ENCODE measurements at places on chromosomes 3 and 15.

DNA sequence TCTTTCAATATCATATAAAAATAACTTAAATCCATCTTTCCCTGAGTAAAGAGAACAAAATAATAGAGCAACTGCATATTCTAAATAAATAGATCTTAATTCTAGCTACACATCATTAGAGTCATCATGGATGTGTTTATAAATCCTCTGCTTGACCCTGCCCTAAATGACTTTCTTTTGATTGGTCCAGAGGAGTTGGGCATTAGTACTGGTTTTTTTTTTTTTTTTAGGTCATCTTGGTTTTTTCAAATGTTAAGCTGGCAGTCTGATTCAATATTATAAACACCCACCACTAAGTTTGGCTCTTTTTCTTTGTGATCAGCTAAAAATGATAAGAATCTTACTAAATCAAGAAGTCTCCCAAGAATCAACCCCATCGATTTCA is 504.0 kb upstream of the CBLB start:
- no peak for DNase-seq

GRCh38 chr15:98786717-98787116 is 138.4 kb downstream of the IGF1R start:
- no peak for DNase-seq

DNA sequence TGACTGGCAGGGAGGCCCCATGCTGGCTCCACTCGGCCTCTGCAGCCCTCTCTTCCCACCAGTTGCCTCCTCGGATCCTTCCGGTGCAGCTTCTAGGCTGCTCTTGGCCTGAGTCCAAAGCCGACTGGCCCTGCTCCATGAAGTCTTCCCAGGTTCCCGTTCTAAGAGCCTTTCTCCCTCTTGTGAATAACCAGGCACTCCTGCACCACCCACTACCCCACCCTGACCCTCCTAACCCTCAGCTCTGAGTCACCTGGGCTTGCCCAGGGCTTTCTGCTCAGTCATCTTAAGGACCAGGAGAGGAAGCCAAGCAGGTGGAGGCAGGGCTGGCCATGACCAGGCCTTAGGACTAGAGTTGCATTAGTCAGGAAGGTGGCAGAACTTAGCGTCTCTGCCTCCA is 28.1 kb upstream of the CNBP start:
- DNase-seq, result peak; percentile 58

DNA sequence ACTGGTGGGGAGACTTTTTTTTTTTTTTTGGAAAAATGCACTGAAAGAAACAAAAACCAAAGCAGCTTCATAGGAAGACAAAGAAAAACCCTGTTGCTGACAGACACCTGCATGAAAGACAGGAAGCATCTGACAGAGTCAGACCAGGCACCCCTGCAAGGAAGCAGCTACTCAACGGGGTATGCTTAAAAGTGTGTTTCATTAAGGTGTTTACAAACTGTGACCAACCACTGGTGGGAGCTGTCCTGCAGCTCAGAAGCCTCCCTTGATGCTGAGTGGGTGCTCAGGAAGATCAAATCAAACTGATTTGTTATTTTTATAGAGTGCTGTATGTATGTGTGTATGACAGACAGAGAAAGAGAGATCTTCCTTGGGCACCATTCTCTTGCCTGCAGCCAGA is 34.7 kb upstream of the AGBL1 start:
- DNase-seq, result no peak

- DNase-seq, result no peak
Measured at GRCh38 chr3:54486317-54486716, 364.0 kb downstream of the CACNA2D3 start.

DNA sequence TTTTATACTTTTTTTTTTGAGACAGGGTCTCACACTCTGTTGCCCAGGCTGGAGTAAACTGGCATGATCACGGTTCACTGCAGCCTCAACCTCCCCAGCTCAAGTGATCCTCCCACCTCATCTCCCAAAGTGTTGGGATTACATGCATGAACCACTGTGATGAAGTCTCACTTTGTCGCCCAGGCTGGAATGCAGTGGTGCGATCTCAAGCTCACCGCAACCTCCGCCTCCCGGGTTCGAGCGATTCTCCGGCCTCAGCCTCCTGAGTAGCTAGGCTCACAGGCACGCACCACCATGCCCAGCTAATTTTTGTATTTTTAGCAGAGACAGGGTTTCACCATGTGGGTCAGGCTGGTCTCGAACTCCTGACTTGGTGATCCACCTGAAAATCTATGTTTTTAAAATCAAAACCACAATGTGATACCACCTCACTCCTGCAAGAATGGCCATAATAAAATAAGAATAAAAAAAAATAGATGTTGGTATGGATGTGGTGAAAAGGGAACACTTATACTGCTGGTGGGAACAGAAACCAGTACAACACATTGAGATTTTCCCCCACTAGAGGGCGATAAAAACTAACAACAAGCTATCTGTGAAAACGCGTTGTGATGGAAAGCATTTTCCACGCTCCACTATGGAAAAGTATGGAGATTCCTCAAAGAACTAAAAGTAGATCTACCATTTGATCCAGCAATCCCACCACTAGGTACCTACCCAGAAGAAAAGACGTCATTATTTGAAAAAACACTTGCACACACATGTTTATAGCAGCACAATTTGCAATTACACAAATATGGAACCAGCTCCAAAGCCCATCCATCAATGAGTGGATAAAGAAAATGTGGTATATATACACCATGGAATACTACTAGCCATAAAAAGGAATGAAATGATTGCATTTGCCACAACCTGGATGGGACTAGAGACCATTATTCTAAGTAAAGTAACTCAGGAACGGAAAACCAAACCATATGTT is 26.8 kb upstream of the OCA2 start:
- DNase-seq, result peak; percentile 40

- no peak for DNase-seq
Measured at GRCh38 chr3:48466386-48467109, 20.0 kb downstream of the ATRIP start.

DNA sequence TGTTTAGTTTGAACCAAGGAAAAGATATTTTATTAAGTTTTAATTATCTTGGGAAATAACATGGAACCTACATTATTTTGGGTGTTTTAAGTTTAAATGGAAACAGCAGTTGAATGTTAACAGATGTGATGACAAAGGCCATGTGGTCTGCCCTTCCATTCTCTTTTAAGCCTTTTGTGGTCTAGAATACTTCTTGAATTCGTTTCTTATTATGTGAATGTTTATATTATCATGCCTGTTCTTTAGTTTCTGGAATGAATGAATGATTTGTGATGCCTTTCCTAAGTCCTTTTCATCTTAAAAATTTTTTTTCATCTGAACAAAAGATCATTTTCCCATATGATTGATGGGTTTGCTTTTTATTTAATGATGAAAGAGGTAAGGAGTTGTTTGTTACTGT is 44.6 kb downstream of the SNRK start:
- DNase-seq, result no peak

DNA sequence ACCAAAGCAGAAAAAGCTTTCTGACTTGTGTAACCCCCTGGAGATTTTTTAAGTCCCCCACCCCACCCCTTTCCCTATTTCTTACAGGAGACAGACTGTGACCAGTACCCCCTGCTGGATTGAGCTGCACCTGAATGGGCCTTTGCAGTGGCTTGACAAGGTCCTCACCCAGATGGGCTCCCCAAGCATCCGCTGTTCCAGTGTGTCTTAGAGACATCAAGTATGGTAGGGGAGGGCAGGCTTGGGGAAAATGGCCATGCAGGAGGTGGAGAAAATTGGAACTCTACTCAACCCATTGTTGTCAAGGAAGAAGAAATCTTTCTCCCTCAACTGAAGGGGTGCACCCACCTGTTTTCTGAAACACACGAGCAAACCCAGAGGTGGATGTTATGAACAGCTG is 64.1 kb downstream of the AAGAB start:
- DNase-seq, result no peak

- no peak for DNase-seq
Measured at GRCh38 chr3:111819927-111820326, 39.1 kb upstream of the PHLDB2 start.

GRCh38 chr3:155053756-155054155 is 26.4 kb upstream of the MME start:
- no peak for DNase-seq

- no peak for DNase-seq
Measured at GRCh38 chr3:102714567-102714966, 279.8 kb downstream of the ZPLD1 start.

DNA sequence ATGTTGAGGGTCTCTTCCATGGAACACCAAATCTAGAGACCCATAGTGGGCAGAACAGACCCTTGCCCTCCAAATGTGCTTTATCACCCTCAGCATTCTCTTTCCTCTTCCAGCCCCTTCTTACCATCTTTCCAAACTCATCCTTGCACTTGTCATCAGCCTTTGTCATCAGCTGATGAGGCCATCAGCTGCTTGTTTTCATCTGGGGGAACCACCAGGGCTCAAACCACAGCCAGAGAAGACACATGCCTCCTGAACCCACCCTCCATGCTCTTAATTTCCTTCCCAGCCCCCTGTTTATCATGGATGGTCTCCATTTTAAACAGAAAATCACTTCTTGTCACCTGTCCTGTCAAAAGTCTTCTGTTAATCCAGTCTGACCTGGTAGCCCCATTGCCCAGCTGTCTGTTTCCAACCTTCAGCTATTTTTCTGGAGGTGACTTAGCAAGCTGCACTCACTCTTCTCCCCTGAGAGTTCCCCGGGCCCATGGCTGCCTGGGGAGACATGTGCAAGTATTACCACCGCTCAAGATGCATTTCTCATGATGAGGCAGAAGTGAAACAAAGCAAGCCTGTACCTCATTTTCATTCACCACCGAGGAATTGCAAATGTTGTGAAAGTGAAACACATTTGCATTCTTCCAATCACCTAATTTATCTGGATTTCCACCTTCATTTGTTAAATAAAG is 14.7 kb upstream of the SYNM start:
- no peak for DNase-seq

GRCh38 chr15:21260966-21261395 is 179.3 kb downstream of the POTEB3 start:
- DNase-seq, result no peak

- DNase-seq, result no peak
Measured at GRCh38 chr15:73004462-73004861, 47.8 kb upstream of the NEO1 start.

- DNase-seq, result no peak
Measured at GRCh38 chr3:27360113-27361078, 8.8 kb downstream of the NEK10 start.

- DNase-seq, result no peak
Measured at GRCh38 chr3:22244761-22245521, 493.9 kb upstream of the ZNF385D start.

DNA sequence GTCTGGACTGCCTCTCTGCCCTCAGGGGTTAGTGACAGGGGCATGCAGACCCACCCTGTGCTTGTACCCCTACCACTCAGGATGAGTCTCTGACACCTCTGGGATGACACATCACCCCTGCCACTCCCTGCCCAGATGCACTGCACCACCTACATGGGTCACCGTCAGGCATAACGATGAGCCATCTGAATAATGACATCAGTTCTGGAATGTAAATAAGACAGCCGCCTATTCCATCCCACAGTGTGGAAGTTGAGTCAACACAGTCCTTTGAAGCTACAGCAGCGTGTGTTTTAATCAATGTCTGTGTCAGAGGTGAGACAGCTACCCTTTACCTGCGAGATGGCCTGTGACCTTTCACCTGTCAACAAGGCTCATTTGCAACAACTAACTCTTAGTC is 268.7 kb upstream of the ARRDC4 start:
- DNase-seq, result no peak

DNA sequence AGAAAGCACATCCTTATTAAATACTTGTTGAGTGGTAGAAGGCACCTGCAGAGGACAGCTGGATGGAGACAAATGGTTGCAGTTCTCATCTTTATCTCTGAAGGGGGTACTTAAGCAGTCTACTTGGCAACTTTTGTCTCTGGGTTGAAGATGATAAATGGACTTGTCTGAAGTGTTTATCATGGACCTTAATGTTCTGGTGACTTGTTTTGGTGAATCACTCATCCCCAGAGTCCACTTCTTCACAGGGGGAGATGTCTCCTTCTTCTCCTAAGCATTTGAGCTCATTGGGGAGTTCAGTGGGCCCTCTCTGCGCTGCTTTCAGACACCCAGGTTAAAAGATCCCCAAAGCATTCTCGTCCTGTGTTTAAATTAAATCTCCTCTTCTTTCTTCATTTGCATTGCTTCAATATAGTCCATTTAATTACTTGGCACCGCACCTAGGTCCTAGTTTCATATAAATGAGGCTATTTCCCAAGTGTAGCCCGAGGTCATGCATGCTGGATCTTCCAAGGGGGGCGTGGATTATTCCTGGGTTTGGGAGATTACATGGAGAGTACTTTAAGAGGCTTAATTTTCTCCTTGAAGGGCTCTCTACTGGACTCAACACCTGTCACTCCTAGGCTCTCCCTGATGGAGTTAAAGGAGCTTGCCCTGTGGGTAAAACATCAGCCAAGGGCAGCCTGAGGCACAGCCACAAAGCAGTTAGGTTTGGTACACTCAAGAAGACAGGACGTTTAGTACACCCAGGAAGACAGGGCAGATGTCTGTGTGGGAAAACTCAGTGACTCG is 239.3 kb upstream of the C2CD4B start:
- DNase-seq, result no peak

DNA sequence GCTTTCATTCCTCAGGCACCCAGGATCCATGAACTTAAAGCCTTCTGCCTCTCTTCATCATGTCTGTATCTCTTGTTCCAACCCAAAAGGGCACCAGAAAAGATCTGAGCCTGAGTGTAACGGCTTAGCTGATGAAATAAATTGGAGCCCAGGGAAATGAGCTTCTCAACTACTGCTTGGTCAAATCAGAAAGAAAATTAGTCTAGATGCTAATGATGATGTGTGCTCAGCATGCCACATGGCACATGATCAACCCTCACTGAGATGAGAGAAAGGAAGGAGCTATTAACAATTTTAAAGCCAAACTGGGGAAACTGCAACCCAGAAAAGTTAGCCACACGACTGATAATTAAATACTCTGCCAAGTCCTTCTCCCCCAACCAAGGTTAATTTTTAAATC is 325.7 kb downstream of the CNTN3 start:
- DNase-seq, result no peak

GRCh38 chr3:53083949-53084309 is 38.1 kb upstream of the SFMBT1 start:
- DNase-seq, result peak; percentile 13
